ENCODE measurements at places on chromosomes 2 and 18.

DNA sequence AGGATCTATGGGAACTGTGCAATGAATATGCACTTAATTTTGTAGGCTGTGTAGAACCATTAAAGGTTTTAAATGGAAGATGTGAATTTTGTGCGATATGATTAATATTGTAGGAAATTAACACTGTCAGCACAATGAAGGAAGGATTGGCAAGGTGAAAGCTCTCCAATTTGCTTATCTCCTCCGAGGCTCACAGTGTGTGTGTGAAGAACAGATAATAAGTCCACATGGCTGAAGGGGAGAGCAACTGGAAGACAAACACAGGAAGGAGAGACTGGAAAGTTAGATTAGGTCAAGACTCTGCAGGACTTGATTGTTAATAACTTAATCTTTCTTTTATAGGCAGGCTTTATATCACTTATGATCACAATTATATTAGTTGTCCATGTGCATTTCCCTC is 269.7 kb upstream of the VRK2 start:
- DNase-seq, result no peak

- peak; percentile 62 for DNase-seq
Measured at GRCh38 chr2:176637486-176638166, 368.4 kb downstream of the MTX2 start.

DNA sequence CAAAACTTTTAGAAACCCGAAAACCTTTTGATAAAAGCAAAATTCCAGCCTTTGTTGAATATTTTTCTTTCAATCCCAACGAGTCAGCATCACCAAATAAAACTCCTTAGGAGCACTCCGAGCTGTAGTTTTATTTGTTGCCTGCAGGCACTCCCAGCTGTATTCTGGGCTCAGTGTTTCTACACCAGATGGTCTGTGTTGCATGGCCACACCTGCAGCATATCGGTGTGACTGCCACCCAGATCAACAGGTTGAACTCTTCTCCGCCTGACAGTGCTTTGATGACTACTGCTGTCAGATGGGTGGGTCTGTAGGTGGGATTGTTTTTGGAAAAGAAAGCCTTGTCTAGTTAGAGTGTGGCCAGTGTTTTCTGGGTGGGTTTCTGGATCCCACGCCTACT is 32.7 kb downstream of the APCDD1 start:
- DNase-seq, result no peak

GRCh38 chr2:238790126-238790832 is 57.6 kb upstream of the TWIST2 start:
- DNase-seq, result no peak

All from activated CD8-positive, alpha-beta memory T cell treated with anti-CD3 and anti-CD28 coated beads, Interleukin-2, amount 50 U/mL, for 48 hours (primary cell).